ENCODE measurements at places on chromosomes 2 and 18.

- peak; percentile 32 for DNase-seq
Measured at GRCh38 chr2:7915302-7916091, 766.4 kb upstream of the ID2 start.

DNA sequence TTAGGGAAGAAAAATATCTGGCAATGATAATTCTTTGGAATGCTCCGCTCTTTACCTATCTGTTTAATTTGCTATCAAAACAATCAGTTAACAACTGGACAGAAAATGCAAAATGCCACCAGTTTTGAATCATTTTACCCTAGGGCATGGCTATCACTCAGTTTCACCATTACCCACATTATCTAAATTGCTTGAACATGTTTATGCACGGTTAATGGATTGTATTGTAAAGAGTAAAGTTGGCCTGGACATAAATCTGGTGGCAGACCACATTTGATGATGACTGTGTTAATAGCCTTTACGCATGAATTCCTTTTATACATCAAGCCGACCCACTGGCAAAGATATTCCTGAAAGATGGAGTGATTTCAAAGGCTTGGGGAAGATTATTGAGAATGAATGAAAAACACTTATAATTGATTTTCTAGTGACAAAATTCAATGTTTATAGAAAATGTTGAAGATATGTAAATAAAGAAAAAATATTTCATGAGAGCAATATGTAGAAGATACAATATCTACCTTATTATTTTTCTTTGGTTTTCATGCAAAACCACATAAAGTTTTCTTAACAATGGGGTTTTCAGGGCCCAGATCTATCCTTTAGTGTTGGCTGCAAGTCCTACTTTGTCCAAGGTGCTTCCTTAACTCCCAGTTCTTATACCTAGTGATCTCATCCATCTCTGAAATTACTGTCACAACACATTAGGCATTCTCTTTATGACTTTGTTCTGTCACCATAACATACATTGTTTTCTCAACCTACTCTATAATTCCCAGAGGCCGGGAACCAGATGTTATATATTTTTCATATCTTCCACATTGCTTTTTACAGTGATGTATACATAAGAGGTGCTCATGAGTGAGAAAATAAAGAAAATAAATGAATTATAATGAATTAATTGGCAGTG, 265.1 kb downstream of the RIT2 start:
- no peak for DNase-seq

- no peak for DNase-seq
Measured at GRCh38 chr2:160582490-160583145, 89.0 kb upstream of the RBMS1 start.

GRCh38 chr18:70036771-70037347, 89.2 kb upstream of the CD226 start:
- no peak for DNase-seq

GRCh38 chr2:8022908-8023640, 658.8 kb upstream of the ID2 start:
- DNase-seq, result no peak

- DNase-seq, result no peak
Measured at GRCh38 chr2:207257251-207258250, 91.8 kb upstream of the KLF7 start.

- no peak for DNase-seq
Measured at GRCh38 chr2:101428422-101429176, 41.3 kb upstream of the CREG2 start.

- peak; percentile 19 for DNase-seq
Measured at GRCh38 chr2:56749152-56749752, 565.5 kb downstream of the CCDC85A start.

GRCh38 chr2:179695486-179695885, 165.9 kb downstream of the ZNF385B start:
- DNase-seq, result no peak

- no peak for DNase-seq
Measured at GRCh38 chr2:45567288-45567963, 43.6 kb downstream of the SRBD1 start.

- no peak for DNase-seq
Measured at GRCh38 chr2:69624131-69624530, 19.4 kb downstream of the AAK1 start.

DNA sequence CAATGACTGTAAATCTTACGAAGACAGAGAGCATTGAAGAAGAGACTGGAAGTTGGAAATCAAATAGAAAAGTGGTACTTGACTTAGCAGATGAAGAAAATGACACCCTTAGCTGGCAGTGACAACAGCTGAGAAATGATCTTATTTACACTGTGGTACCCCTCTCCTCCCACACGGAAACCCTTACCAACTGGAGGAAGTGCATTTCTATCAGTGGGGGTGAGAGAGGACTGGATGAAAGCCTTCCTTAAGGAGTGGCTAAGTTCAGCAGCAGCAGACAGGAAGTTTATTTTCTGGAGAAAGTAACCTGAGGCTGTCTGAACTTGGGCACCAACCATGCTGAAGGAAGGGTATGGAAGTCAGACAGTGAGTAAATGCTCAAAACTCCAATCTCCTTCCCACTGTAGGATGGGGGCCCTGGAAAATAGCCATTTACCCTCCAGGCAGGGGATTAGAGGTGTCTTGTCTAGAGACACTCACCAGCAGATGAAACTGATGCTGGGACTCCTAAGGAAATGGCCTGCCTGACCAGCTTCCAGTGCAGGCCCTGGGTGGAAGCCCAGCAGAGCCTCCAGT, 160.2 kb upstream of the NCK2 start:
- no peak for DNase-seq

DNA sequence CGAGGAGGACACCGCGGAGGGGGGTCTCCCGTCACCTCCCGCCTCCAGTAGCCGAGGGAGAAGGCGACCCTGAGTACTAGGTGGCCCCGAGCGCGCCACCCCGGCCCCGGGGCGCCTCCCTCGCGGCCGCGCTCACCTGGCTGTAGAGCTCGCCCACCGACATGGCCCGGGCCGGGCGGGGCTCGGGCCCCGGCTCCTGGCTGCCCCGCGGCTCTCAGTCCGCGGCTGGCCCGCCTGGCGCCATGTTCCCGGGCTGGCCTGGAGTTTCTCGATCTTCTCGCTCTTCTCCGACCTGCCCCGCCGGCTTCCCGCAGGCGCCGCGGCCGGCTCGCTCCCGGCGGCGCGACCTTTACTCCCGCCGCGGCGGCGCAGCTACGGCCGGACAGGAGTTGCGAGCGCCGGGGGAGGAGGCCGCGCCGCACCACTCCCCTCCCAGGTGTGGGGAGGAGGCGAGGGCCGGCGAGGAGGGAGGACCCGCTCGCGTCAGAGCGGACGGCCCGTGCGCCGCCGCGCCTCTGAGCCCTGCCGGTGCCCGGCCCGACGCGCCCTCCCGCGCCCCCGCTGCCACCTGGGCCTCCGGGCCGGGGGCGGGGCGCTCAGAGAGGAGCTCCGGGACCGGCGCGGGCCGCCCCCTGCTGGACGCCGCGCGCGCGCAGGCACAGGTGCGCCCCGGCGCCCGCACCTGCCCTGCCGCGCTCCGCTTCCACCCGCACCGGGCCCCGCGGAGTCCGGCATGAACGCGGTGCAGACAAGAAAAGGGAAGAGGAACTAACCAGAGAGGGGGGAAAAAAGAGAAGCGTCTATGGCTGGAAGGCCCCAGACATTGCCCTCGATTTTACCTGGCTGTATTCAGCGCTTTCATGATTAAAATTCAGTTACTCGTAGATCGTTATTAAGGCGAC, at the start of gene MYO5B:
Gene MYO5B, minus strand, starts transcription at position 517 of the 902 bp plus-strand sequence. Its CDS starts 354 bp downstream, at position 163.
- no peak for DNase-seq

GRCh38 chr18:68438983-68439382, 275.9 kb downstream of the TMX3 start:
- peak; percentile 89 for DNase-seq

DNA sequence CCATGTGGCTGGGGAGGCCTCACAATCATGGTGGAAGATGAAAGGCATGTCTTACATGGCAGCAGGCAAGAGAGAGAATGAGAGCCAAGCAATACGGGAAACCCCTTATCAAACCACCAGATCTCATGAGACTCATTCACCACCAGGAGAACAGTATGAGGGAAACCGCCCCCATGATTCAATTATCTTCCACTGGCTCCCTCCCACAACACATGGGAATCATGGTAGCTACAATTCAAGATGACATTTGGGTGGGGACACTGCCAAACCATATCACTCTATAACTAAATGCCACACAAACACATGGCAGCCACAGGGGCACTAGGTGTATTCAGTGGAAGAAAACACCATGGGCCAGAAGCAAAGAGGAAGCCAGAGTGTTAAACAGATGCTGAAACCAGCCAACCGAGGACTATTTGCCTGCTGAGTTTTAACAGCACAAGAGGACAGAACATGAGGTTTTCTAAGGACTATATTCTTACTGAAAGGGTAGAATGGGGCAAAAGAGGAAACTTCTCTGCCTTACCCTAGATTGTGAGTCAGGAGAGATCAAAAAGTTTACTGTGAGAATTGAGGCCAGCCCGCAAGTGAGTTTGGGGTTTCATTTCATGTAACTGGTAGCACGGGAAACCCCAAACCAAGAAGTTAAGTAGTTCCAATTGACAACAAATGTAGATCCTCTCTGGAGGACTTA, 49.2 kb downstream of the SIGLEC15 start:
- peak; percentile 4 for DNase-seq

GRCh38 chr2:238475034-238475433, 48.3 kb downstream of the ASB1 start:
- no peak for DNase-seq

- no peak for DNase-seq
Measured at GRCh38 chr2:50515638-50516037, 516.3 kb downstream of the NRXN1 start.

GRCh38 chr2:176558574-176559140, 289.4 kb downstream of the MTX2 start:
- DNase-seq, result no peak

DNA sequence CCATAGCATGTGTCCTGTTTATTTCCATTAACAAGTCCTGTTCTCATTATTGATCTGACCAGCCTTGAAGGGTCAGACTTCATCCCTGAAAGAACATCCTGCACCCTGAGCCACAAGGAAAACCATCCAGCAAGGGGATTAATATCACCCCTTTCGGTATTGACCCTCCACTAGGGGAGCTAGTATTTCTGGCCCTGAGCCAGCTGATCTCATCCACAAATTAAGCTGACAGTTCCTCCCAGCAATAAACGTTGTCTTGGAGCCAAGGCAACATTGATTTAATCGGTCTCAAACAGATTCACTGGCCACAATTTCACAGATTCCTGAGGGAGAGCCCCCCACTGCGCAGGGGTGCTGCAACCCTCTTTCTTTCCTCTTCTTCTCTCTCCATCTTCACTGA, 353.1 kb upstream of the FANCL start:
- DNase-seq, result no peak

DNA sequence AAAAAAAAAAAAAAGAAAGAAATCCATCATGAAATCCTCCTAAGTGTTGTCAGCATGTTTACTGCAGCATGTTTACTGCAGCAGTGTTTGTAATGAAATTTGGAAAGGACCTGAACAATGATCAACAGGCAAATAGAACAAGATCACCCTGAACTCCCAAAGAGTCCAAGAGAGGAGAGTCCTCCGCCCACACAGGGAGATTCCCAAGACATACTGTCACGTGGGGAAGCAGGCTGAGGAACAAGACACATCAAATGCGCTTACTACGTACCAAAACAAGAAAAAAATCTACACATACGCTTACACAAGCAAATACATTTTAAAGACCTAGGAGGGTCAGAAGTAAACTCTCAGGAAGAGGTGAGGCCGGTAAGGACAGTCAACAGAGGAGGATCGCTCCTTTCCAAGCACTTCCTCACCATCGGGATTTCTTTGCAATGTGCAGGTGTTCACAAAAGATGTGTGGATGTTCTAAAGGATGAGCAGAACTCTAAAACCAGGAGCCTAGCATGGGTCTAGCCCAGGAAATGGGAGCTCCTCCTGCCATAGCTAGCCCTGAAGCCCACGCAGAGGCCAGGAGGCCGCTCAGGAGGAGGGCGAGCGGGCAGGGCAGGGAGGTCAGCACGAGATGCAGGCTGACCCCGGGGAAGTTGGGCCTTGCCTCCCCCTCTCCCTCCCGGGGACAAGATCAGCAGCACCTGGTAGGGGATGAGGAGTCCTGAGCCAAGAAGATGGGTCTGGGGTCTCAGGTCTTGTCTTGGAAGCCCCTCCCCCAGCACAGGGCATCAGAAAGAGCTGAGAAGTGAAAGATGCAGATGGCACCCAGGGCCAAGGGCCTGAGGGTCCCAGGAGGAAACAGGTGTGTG, 66.4 kb downstream of the ZNF516 start:
- DNase-seq, result no peak

DNA sequence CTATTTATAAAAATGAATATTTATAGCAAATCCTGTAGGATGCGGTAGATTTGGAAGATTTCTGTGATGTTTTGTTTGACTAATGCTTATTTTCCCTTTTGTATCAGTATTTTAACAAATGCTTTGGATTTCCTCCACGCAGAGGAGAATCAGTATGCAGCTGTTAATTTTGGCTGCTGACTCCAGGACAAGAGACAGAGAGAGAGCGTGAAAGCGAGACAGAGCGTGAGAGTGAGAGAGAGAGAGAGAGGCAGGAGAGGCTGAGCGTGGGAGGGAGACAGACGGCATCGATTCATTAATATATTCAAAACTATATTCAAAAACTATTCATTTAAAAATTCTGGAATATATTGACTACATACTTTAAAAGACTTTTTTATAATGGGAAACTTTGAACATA, 62.5 kb downstream of the RRM2 start:
- DNase-seq, result no peak

Data from GM04504 (cell line).